Right atrium auricular region (tissue), 2 donors: ENCODE measurements at places on chromosomes 1 and 21.

- no peak for DNase-seq
Measured at GRCh38 chr1:20367626-20368025, 77.0 kb downstream of the VWA5B1 start.

GRCh38 chr21:38208118-38208517 lies 48.7 kb upstream of the KCNJ15 start:
- no peak for DNase-seq

- DNase-seq = no peak
Measured at GRCh38 chr1:218693599-218693998, 348.5 kb downstream of the TGFB2 start.

GRCh38 chr1:37691497-37692077 lies 729 bp upstream of the CDCA8 start:
- no peak for DNase-seq

DNA sequence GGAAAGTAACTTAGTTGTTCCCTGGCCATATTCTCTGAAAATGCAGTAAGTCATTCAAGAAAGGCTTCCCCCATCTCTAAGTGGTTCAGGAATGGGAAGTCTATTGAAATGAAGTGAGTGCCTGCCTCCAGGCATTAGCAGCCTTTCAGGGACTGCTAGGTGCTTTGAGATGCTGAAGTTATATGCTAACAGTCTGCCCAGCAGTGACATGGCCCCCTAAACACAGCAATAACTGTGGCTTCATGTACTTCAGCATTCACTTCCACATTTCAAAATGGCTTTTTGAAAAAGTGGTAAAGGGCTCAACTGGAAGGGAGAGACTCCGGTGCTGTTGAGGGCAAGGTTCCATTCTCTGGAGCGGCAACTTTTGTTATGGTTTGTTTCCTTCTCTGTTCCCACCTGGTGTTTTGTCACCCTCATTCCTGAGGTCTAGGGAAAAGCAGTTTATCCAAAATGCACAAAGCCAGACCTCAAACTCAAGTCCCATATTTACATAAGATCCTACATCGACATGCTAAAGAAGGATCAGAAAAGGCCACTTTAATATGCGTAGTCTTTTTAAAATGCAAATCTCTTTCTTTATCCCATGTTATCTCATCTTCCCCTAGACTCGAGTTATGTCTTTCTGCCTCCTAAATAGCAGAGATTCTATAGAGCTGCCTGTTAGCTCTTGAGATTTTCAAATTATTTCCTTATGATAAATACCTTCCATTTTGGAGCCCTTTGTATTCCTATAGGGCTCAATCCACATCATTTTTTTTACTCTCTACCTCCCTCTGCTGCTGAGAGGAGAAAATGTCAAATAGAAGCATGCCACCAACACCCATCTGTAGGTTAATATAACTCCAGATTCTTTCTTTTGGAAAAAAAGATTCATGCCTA lies 34.2 kb upstream of the LRRC8C start:
- DNase-seq = no peak

- DNase-seq = no peak
Measured at GRCh38 chr1:79966438-79966837, 959.9 kb upstream of the ADGRL4 start.

- no peak for DNase-seq
Measured at GRCh38 chr21:10430005-10430404, 91.4 kb upstream of the TPTE start.

- DNase-seq = no peak
Measured at GRCh38 chr21:41059871-41060270, 108.1 kb upstream of the BACE2 start.

DNA sequence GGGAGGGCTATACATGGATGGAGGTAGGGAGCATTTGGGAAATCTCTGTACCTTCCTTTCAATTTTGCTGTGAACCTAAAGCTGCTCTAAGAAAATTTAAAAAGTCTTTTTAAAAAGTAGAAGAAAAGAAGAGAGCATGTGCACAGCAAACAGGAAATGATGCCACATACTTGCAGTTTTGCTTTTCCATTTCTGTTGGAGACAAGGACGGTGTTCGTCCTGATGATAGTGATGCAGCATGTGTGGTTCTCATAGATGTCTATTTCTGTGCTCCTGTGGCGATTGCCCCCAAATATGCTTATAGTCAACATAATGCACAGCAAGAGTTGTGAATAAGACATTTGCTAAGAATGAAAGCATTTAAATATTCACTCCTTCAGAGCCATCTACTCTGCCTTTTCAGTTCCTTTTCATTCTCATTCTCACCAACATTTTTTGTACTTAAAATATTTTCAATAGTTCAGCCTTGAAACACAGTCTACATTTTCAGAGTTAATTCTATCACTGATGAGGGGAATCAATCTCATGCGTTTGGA lies 66.6 kb downstream of the LRRC8C start:
- DNase-seq = no peak

DNA sequence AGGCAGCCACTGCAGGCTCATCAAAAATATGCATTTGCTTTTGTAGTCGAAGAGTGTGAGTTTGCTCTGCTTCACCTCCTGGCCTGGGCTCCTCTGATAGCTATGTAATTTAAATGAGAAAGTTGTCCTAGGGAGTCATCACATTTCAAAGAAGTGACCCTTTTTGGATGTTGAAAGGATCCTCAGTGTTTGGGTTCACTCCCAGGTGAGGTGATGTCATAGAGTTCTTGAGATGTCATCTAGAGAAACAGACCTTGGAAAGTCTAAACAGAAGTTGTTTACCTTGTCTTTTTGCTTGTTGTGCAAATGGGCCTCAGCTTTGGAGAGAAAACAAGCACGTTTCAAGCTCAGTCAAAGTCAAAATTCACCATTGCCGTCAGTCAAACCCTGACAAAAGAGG lies 92.0 kb upstream of the BARHL2 start:
- no peak for DNase-seq

DNA sequence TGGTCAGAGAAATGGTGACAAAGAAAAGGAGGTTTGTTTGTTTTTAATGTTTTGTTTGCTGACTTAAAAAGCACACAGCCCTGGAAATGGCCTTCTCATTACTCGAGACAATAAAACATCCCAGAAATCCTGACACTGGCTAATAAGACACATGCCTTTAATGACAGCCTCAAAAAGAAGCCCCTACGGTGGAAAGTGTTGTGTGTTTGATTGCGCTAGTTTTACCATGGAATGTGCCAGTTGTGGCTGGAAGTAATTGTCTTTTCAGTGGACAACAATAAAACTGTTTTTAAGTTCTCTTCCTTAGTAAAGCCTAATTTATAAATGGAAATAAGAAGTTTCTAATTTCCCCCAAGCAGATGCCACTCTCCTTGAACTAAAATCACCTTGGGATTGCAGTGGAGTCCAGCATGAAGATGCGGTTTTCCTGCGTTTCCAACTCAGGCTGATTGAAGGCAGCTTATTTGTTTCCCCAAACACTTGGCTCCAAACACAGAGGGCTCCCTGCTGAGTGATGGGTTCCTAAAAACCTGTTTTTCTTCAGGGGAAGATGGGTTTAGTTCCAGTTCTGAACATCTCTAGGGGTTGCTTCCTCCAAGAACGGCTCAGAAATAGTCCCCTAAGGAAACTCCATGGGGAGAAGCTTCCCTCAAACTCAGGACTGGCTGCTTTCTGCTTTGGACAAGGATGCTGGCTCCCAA lies 54.3 kb downstream of the CD247 start:
- no peak for DNase-seq

DNA sequence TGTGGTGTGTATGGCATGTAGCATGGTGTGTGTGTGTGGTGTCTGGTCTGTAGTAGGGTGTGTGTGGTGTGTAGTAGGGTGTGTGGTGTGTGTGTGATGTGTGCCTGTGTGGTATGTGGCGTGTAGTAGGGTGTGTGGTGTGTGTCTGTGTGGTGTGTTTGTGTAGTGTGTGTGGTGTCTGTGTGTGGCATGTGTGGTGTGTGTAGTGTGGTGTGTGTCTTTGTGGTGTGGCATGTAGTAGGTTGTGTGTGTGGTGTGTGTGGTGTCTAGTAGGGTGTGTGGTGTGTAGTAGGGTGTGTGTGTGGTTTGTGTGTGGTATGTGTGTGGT lies 85.5 kb downstream of the SYT2 start:
- DNase-seq = no peak

GRCh38 chr1:91076834-91077233 lies 55.0 kb upstream of the ZNF644 start:
- DNase-seq = no peak

DNA sequence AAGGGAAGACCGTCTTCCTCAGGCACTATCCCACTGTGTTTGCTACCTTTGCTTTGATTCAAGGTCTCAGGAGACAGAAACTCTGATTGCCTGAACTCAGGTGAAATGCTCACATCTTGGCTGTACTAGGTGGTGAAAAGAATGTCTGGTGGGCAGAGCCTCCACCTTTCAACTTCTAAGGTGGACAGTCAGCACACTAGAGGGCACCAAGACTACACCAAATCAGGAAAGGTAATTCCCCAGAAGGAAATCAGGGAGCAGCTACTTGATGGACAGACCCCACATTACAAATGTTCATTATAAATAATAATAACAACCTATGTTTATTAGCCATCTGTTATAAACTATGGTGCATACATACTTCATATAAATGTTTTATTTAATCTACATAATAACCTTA lies 220.9 kb downstream of the ATG4C start:
- no peak for DNase-seq

- DNase-seq = no peak
Measured at GRCh38 chr1:159218649-159219636, 14.3 kb downstream of the ACKR1 start.

DNA sequence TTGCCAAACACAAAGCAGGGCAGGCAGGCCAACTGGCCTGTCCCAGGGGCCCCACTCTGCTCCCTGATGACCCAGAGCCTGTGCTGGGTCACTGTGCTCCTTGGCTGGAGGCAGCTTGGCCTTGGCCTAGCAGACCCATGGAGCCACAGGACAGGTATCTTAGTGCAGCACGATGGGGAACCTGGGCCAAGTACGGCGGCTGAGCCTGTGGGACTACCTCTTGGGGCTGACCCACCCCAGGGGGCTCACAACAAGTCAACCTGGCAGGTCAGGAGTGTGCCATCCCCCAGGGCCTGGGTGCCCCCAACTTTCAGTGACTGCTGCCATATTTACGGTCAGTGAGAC lies 10.1 kb upstream of the FGR start:
- no peak for DNase-seq

DNA sequence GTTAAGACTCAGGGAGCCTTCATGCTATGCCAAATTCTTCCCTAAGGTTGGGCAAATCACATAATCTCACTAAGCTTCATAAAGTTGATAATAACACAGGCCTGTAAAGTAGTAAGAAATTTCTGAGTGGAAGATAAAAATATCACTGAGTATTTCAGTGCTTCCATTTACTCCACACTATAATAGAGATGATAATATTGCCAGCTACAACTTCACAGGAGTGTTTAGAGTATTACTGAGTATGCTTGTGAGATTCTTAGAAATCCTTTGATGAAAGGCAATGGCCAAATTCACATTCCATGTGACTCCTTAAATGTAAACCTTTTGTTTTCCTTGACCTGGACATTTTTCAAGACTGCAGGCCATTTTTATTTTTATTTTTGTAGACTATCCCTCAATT lies 10.4 kb downstream of the ITGB3BP start:
- no peak for DNase-seq

- peak; percentile 79 for DNase-seq
Measured at GRCh38 chr1:226002667-226003501, 3.7 kb upstream of the SDE2 start.

GRCh38 chr1:77468257-77468948 lies 186.6 kb downstream of the AK5 start:
- DNase-seq = no peak

- DNase-seq = peak; percentile 30
Measured at GRCh38 chr1:113040718-113041412, 32.1 kb upstream of the LRIG2 start.

- peak; percentile 47 for DNase-seq
Measured at GRCh38 chr1:204733869-204734596, 48.5 kb upstream of the LRRN2 start.

GRCh38 chr1:57966751-57967406 lies 543.0 kb upstream of the DAB1 start:
- DNase-seq = no peak

DNA sequence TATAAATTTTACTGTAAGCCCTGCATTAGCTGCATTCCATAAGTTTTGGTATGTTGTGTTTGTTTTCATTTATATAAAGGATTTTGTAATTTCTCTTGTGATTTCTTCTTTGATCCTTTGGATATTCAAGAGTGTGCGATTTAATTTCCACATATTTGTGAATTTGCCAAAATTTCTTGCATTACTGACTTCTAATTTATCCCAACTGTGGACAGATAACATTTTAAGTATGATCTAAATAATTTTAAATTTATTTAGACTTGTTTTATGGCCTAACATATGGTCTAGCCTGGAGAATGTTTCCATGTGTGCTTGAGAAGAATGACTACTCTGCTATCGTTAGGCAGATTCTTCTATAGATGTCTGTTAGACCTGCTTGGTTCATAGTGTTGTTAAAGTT lies 23.2 kb downstream of the RPE65 start:
- DNase-seq = no peak
